Effector memory CD4-positive, alpha-beta T cell (primary cell): ENCODE measurements at places on chromosomes 13 and 19.

DNA sequence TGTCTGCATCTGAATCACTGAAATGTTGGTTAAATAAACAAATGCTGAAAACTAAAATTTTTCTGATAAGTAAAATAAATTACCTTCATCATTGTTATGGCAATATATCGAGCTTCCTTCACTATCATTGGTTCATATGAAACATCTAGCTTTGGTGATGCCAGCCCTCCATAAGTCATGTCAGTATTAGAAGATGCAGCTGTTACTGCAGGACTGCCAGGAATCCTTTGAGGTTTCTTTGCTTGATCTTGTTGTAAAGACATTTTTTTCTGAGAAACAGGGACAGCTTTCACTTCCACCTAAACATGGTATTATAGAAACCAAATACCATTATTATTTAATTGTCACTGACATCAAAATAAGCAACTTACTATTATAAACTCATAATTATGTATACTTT is 123.7 kb upstream of the FBXL3 start:
- no peak for DNase-seq
- no peak overlapping the region for H3K27ac ChIP-seq
- peaks cover 63% of the 10 kb centered on the region for H3K36me3 ChIP-seq
- H3K4me3 ChIP-seq: no peak overlapping the region
- H3K27me3 ChIP-seq: no peaks in the 10 kb centered on the region

GRCh38 chr19:46992699-46993535 is 26.7 kb upstream of the NPAS1 start:
- no peak overlapping the region for H3K4me3 ChIP-seq
- no peaks in the 10 kb centered on the region for H3K27me3 ChIP-seq
- H3K36me3 ChIP-seq: peaks cover 60% of the 10 kb centered on the region
- H3K27ac ChIP-seq: no peak overlapping the region
- DNase-seq: no peak

- no peaks in the 10 kb centered on the region for H3K27me3 ChIP-seq
- no peak for DNase-seq
- H3K27ac ChIP-seq: no peak overlapping the region
- H3K4me3 ChIP-seq: no peak overlapping the region
Measured at GRCh38 chr19:48544856-48545750, 6.9 kb upstream of the SULT2B1 start.

DNA sequence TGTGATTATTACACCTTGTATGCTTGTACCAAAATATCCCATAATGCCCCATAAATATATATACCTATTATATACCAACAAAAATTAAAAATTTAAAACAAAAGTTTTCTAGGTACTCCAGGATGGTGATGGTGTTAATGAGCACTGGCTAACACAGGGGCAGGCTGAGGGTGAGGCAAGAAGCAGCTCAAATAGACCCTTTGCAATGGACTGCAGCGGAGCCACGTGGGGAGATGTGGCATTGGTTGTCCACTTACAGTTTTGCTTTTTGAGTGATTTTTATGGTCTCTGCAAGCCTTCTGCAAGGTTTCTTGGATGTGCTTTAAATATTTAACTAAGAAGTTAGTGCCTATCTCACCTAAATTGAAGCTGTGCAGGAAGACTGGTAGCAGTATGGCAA is 132.9 kb downstream of the RAP2A start:
- no peaks in the 10 kb centered on the region for H3K36me3 ChIP-seq
- no peak for DNase-seq
- no peak overlapping the region for H3K4me3 ChIP-seq

- no peaks in the 10 kb centered on the region for H3K36me3 ChIP-seq
- no peaks in the 10 kb centered on the region for H3K4me1 ChIP-seq
- H3K4me3 ChIP-seq: no peak overlapping the region
- no peaks in the 10 kb centered on the region for H3K27me3 ChIP-seq
- H3K27ac ChIP-seq: no peak overlapping the region
Measured at GRCh38 chr19:32241306-32241705, 104.1 kb upstream of the ZNF507 start.

DNA sequence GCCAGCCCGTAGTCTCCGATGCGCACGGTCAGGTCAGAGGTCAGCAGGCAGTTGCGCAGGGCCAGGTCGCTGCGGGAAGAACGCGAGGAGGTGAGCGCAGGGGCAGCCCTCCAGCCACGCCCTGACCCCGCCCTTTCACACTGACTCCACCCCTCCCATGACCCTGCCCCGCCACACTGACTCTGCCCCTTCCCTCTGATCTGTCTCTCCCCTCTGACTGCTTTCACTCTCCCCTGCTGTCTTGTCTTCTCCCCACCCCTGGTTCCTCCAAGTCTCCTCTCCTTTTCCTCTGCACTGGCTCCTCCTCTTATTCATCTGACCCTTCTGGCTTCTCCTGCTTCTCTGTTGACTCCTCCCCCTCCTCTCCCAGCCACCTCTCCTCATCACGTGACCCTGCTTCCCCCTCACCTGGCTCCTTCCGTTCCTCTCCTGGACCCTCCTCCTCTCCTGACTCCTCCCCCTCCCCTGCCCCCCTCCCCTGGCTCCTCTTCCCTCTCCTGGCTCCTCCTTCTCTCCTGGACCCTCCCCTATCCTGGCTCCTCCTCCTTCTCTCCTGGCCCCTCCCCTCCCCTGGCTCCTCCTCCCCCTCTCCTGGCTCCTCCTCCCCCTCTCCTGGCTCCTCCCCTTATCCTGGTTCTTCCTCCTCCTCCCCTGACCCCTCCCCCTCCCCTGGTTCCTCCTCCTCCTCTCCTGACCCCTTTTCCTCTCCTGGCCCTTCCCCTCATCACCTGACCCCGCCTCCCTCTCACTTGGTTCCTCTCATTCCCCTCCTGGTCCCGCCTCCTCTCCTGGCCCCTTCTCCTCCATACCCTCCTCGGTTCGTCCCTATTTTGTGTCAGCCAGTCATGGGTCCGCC is 9.9 kb downstream of the LMTK3 start:
- peak overlapping the region; percentile 0 for H3K4me3 ChIP-seq
- H3K27ac ChIP-seq: peak overlapping the region; percentile 35
- peak; percentile 72 for DNase-seq
- peaks cover 5% of the 10 kb centered on the region for H3K27me3 ChIP-seq

DNA sequence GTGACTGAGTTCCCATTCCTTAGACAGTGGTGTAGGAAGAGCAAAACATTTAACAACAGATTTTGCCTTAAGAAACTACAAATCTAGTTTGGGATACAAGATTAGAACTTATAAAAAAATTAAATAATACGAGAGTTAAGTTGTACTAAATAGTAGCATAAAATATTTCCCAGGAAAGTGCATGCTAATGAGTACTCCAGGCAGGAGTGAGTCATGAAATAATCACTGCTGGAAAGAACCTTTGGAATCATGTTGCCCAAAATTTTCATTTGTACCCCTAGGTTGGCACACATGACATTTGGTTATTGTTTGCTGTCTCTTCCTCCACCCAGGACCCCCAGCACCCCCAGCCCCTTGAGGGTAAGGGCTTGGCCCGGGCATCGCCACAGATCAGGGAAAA is 26.3 kb upstream of the KL start:
- no peak overlapping the region for H3K4me3 ChIP-seq
- DNase-seq: no peak
- no peak overlapping the region for H3K27ac ChIP-seq
- H3K27me3 ChIP-seq: no peaks in the 10 kb centered on the region
- H3K4me1 ChIP-seq: no peaks in the 10 kb centered on the region

DNA sequence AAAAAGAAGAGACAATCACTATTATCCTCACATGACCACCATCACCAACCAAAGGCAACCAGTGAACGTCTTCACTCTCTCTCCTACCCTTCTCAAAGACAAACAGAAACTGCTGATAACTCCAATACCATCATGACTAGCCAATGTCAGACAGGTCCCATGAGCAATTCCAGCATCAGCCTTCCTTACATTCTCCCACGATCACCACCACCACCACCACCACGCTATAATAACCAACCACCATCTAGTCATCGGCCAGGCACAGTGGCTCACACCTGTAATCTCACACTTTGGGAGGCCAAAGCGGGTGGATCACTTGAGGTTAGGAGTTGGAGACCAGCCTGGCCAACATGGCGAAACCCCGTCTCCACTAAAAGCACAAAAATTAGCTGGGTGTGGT is 3.9 kb downstream of the MYO1F start:
- peaks cover 74% of the 10 kb centered on the region for H3K4me1 ChIP-seq
- H3K27ac ChIP-seq: peak overlapping the region; percentile 47

DNA sequence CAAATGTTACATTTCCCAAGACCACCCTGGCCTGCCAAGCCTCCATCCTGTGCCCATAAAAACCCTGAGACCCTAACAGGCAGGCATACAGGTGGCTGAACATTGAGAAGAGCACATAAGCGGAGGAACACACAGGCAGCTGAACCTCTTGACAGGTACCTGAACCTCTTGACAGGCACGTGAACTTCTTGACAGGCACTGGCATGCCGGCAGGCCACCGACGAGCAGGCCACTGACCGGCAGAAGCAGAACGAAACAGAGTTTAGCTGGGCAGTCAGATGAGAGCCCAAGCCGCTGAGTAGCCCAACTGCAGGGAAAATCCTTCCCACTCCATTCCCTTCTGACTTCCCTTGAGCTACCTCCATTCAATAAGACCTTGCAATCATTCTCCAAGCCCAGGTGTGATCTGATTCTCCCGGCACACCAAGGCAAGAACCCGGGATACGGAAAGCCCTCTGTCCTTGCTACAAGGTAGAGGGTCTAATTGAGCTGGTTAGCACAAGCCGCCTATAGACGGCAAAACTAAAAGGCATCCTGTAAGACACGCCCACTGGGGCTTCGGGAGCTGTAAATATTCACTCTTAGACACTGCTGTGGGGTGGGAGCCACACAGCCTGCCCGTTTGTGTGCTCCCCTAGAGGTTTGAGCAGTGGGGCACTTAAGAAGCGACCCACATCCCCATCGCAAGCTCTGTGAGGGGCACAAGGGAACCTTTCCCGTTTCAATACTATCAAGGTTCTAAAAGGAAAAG is 2613.9 kb upstream of the PCDH20 start:
- H3K36me3 ChIP-seq: no peaks in the 10 kb centered on the region
- no peaks in the 10 kb centered on the region for H3K4me1 ChIP-seq
- no peak for DNase-seq
- no peaks in the 10 kb centered on the region for H3K27me3 ChIP-seq
- no peak overlapping the region for H3K4me3 ChIP-seq

DNA sequence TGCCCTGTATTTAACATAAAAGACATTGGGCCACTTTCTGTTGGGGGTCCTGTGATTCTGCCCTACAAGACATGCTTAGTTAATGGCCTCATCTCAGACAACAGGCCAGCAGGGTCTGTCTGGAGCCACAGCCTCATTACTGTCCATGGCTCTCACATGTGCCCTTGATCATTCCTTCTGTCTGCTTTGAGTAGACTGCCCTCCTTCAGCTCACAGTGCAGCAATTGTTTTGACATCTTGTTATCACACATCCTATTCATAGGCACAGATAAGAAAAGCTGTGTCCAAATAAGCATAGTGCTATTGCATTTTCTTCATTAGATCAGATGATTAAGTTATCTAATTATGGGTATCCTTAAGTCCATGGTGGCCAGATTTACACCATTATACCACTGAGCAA is 127.9 kb downstream of the KCTD12 start:
- no peak for DNase-seq
- H3K4me1 ChIP-seq: no peaks in the 10 kb centered on the region
- H3K36me3 ChIP-seq: no peaks in the 10 kb centered on the region
- H3K27me3 ChIP-seq: no peaks in the 10 kb centered on the region
- no peak overlapping the region for H3K4me3 ChIP-seq

DNA sequence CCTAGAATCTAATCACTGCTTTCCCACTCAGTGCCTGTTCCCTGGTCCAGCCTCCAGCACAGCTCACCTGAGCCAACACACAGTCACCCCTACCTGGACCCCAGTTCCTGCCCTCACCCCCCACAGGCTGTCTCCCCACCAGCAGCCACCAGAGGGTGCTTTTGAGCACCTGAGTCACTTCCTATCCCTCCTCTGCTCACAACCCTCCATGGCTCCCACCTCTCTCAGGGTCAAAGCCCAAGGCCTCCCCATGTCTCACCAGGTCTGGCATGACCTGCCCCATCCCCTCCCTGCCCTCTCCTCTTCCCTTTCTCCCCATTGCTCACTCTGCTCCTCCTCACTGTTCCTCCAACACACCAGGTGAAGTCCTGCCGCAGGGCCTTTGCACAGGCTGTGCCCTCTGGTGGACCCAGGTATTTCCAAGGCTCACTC is 7.1 kb upstream of the DPP9 start:
- peak; percentile 40 for DNase-seq
- H3K36me3 ChIP-seq: no peaks in the 10 kb centered on the region
- H3K4me3 ChIP-seq: no peak overlapping the region
- H3K4me1 ChIP-seq: no peaks in the 10 kb centered on the region
- H3K27ac ChIP-seq: no peak overlapping the region
- no peaks in the 10 kb centered on the region for H3K27me3 ChIP-seq

- no peak overlapping the region for H3K27ac ChIP-seq
- H3K4me1 ChIP-seq: no peaks in the 10 kb centered on the region
- no peaks in the 10 kb centered on the region for H3K27me3 ChIP-seq
- H3K36me3 ChIP-seq: no peaks in the 10 kb centered on the region
- no peak for DNase-seq
- H3K4me3 ChIP-seq: no peak overlapping the region
Measured at GRCh38 chr13:53807251-53807834, 778.7 kb downstream of the OLFM4 start.

DNA sequence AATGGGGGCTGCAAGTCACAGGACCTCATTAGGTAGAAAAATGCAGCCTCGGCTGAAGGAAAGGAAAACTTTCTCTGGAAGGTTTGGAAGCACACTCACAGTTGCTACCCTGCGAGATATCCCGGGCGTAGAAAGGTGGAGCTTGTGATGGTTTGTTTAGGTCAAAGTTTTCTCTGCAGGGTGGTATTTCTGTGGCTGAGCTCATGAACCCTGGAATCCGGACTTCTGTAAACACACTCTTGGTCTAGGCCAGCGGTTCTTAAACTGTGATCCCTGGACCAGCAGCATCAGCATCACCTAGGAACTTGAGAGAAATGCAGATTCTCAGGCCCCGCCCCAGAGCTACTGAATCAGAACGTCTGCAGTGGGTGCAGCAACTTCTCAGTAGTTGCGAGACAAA is 3.3 kb upstream of the SLC15A1 start:
- H3K4me3 ChIP-seq: no peak overlapping the region
- no peak for DNase-seq
- H3K36me3 ChIP-seq: no peaks in the 10 kb centered on the region
- peaks cover 19% of the 10 kb centered on the region for H3K27me3 ChIP-seq
- H3K27ac ChIP-seq: no peak overlapping the region

- no peaks in the 10 kb centered on the region for H3K27me3 ChIP-seq
- H3K4me3 ChIP-seq: no peak overlapping the region
- DNase-seq: no peak
- H3K4me1 ChIP-seq: no peaks in the 10 kb centered on the region
Measured at GRCh38 chr13:87953381-87953780, 282.2 kb downstream of the SLITRK5 start.
